ENCODE measurements at places on chromosomes 7 and 10. TPM values are rescaled to one million over a fixed set of nuclear protein-coding genes. Genes with fewer than 3 reads are reported as not detected.
A peak's percentile ranks its signal among the peaks of the same experiment; 100 is the strongest.

PNLIP gene
- 0.13 TPM for total RNA-seq

- DNase-seq = no peak
Observed at GRCh38 chr7:333393-333764, 43.4 kb downstream of the FOXL3 start.

DNA sequence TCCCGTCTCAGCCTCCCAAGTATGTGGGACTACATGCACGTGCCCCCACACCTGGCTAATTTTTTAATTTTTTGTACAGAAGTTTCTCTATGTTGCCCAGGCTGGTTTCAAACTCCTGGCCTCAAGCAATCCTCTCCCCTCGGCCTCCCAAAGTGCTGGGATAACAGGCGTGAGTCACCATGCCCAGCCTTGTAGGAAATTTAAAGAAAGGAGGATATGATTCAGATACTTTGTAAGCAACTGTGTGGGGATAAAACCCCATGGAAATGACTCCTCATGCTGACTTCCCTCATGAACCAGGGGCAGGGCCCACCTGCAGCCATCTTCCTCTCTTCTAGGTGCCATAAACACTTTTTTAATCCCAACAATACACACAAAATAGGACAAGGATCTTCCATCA, 50.2 kb downstream of the APBB1IP start:
- no peak for DNase-seq

ZNF716 gene
- total RNA-seq = not detected

DNA sequence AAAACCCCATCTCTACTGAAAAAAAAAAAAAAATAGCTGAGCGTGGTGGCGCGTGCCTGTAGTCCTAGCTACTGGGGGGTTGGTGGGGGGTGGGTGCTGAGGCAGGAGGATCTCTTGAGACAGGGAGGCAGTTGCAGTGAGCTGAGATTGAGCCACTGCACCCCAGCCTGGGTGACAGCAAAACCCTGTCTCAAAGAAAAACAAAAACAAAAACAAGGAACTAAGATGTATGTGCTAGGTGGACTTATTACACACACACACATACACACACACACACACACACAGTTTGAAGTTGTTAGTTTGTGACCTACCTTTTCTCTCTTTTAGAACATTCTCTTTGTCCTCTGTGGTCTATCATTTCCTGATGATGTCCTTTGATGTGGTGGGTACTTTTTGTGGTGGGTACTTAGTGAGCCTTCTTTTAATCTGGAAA, 53.5 kb downstream of the EXOC6 start:
- DNase-seq = no peak

DNA sequence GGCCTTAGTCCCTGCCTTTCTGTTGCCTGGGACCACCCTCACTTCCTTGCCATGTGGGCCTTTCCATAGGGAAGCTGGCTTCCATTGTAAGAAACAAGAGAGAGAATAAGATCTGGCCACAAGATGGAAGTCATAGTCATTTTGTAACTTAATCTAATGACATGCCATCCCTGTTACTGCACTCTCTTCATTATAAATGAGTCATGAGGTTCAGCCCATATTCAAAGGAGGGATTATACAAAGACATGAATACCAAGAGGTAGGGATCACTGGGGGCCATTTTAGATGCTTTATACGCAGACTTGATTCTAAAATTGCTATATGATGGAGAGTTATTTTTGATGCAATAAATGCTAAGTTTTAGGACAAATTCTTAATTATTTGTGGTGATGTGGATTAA, 75.2 kb upstream of the CELF2 start:
- DNase-seq = peak; percentile 73

DNA sequence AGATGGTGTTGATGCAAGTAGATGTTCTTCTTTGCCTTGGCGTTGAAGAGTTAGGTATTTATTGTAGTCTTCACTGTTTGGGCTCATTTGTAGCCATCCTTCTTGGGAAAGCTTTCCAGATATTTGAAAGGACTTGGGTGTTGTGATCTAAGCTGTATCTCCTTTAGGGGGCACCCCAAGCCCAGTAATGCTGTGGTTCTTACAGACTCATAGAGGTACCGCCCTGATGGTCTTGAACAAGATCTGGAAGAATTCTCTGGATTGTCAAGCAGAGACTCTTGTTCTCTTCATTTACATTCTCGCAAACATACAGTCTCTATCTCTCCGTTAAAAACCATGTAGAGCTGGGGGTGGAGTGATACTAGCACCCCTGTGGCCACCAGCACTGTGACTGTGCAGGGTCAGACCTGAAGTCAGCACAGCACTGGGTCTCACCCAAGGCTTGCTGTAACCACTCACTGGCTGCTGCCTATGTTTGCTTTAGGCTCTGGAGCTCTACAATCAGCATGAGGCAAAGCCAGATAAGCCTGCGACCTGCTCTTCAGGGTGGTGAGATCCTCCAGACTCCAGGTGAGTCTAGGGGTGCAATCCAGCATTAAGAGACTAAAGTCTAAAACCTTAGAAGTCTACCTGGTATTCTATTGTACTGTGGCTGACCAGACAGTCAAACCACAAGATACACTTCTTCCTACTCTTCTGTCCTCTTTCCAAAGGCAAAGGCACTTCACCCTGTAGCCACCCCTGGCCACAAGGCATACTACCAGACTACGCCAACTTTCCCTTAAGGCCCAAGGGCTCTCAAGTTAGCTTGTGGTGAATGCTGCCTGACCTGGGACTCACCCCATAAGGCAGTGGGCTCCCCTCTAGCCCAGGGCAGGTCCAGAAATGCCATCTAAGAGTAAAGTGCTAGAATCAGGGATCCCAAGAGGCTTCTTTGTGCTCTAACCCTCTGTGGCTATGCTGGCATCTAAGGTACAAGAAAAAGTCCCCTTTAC, 209.7 kb upstream of the TMEM196 start:
- peak; percentile 77 for DNase-seq

GRCh38 chr10:132336064-132336746, 4.2 kb downstream of the LRRC27 start:
- no peak for DNase-seq

GRCh38 chr10:119101366-119102098, 2.4 kb upstream of the DENND10 start:
- DNase-seq = no peak

GRCh38 chr7:20193242-20193777, 23.9 kb downstream of the MACC1 start:
- DNase-seq = no peak

- peak; percentile 37 for DNase-seq
Observed at GRCh38 chr7:98165827-98166667, 45.2 kb upstream of the BHLHA15 start.

DNA sequence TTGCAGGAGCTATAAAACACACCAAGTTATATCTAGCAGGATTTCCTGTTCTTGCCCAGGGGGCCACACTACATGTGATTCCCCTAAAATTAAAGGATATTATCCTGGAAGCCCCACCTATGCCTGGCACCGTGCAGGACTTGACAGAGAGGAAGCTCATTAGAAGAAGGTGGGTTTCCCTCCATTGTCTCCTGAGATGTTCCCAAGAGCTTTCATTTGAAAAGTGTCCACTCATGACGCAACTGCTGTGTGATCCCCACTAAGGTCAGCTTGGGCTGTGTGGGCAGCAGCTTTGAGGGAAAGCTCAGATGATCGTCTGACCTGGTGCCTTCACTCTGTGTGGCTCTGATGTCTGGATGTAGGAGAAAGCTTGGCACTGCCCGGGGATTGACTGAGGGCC, 53.5 kb downstream of the RAMP3 start:
- DNase-seq = no peak

DNA sequence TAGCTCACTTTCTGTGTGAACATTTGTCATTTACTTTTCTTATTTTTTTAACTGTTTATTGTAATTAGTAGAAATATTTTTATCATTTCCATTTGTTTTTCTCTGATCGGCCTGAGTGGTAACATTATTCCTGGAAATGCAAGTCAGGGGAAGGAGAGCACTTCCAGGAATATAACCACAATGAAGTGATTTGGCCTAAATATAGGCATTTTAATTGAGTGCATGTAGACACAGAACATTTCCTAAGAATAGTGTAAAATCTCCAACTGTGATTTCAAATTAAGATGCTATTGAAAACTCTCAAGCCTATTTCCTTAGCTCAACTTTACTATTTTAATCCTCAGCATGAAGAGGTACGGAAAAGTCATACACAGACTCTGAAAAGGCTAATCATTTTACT, 86.5 kb upstream of the SKAP2 start:
- no peak for DNase-seq

- DNase-seq = no peak
Observed at GRCh38 chr7:50957855-50958254, 175.2 kb upstream of the GRB10 start.

GRCh38 chr7:37445790-37446189, 2.9 kb downstream of the ELMO1 start:
- DNase-seq = no peak

DNA sequence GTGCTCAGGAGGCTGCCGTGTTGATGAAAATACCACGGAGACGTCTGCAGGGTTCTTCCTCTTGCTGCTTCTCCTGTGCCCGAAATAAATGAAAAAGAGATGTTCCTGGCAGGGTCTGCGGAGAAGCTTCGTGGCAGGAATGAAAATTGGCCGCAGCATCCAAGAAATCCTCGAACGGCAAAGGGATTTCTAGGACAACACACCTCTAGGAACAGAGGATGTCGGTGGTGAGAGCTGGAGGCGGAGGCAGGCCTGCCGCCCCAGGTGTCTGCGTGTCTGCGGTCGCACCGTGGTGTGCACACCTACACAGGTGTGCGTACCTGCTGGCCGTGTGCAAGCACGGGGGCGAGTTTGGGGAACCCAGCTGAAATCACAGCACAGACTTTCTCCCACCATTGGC, 43.4 kb downstream of the TMEM130 start:
- DNase-seq = no peak
